ENCODE measurements at places on chromosomes 13 and 19.

DNA sequence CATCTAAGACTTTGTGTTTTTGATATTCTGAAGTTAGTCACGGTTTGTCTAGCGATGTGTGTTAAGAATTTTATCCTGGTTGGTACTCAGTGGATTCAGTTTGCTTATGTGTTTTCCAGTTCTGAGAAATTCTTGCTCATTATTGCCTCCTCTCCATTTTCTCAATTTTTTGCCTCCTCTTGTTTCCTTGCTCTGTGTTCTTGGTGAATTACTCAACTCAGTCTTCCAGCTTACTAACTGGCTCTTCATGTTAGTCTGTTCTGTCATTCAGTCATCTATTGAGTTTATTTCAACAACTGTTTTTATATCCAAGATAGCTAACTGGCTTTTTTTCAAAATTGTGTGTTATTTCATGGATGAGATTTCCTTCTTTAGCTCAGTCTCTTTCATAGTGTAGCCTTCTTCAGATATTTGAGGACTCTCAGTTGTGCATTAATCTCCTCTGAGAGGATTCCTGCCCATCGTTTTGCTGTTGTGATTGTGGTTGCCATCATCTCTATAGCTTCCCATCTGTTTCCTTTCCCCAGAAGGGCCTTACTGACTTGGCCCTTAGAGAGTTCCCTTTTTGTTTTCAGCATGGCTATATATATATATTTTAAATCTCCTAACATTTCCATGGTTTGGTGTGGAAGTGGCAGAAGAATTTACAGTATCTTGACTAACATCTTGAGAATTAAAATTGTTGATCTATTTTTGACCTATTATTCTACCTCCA, 6.2 kb downstream of the SETDB2 start:
- DNase-seq, result no peak

DNA sequence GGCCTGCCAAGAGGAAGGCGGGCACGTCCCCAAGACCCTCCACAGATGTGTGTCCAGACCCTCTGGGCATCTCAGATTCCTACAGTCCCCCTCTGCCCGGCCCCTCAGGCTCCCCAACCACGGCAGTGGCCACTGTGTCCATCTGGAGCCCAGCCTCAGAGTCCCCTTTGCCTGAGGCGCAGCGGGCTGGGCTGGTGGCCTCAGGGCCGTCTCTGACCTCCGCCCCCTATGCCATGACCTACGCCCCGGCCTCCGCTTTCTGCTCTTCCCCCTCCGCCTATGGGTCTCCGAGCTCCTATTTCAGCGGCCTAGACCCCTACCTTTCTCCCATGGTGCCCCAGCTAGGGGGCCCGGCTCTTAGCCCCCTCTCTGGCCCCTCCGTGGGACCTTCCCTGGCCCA, 17.7 kb downstream of the CRX start:
- no peak for DNase-seq

DNA sequence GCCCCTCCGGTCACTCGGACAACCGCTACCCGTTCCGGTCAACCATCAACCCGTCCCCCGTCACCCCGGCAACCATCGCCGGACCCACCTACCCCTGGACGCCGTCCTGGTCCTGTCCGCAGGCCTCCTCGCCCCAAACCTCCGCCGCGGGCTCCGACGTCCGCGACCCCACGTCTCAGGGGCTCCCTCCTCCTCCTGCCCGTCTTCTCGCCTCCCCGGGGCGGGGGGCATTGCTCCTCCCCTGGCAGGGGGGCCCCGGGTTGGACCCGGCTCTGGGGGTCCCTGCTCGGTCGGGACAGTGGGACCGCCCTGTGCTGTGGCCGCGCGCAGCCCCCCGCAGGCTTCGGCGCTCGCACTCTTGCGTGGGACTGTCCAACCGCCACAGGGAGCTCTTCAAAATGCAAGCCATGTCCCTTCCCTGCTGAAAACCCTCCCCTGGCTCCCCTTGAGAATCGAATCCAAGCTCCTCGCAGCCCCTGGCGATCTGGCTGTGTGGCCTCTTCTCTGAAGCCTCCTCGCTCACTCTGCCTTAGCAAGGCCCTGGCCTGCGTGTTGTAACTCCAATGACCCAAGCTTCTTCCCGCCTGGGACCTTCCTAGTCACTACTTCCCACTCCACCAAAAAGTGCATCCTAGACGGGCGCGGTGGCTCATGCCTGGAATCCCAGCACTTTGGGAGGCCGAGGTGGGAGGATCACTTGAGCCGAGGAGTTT, 8.4 kb downstream of the EPHX3 start:
- DNase-seq, result no peak

- no peak for DNase-seq
Measured at GRCh38 chr19:6223461-6224307, 56.1 kb downstream of the MLLT1 start.

Data from erythroblast (primary cell).